Cortex of kidney (tissue), 1 donor: ENCODE measurements at places on chromosomes 2 and 18.
A peak's percentile ranks its signal among the peaks of the same experiment; 100 is the strongest.

GRCh38 chr2:5691985-5692529 is at the start of gene SOX11:
Gene SOX11, plus strand, starts transcription at chr2:5692384. Its CDS starts 338 bp downstream, at chr2:5692722.
- no peak for DNase-seq

DNA sequence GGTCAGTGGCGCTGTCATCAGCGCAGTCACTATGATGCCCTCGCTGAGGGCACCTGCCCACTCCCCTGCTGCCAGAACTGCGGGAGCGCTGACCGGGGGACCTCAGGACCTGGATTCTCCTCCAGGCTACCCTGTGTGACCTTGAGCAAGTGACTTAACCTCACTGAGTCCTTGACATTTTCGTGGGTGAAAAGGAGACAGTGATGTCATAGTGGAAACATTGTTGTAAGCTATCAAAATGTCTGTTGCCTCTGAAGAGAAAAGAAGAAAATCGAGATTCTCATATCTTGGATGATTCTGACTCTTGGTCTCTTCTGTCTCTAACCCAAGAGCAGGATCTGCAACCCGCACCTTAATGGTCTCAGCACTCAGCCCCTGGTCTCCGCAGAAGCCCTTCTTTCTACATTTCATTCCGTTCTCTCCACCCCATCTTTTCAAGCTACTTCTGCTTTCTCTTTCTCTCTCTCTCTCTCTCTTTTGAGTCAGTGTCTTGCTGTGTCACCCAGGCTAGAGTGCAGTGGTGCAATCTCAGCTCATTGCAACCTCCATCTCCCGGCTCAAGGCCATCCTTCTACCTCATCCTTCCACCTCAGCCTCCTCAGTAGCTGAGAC is 978 bp upstream of the TUBA4A start:
- no peak for DNase-seq

- no peak for DNase-seq
These were observed 1941.9 kb upstream of the PIK3C3 start for GRCh38 chr18:40013001-40013609.

GRCh38 chr2:160417745-160418397 is 75.7 kb downstream of the RBMS1 start:
- no peak for DNase-seq

- DNase-seq = no peak
These were observed 5.6 kb downstream of the TANK start for GRCh38 chr2:161165811-161166210.

- no peak for DNase-seq
These were observed 75.3 kb downstream of the BABAM2 start for GRCh38 chr2:27965841-27966240.

GRCh38 chr2:232473467-232473890 is 14.2 kb downstream of the ECEL1 start:
- no peak for DNase-seq

GRCh38 chr2:3420769-3421397 is 41.4 kb downstream of the TRAPPC12 start:
- no peak for DNase-seq

GRCh38 chr2:160375802-160376469 is 117.7 kb downstream of the RBMS1 start:
- DNase-seq = no peak

GRCh38 chr2:126358122-126358521 is 297.8 kb upstream of the GYPC start:
- no peak for DNase-seq

DNA sequence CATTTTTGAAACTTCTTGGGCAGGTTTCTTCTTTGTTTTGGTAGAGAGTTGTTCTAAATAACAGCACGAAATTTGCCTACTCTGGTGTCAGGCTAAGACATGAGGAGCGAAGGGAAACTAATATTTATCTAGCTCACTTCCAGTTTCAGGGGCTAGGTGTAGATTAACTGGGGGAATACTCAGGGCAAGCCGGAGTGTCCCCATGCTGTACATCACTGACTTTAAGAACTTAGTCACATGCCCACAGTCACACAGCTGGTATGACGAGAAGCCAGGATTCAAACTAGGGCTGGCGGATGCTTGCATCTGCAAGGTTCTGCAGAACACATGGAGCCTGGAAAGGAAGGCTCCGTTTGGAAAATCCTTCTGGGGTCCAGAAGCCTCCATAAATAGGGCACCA is 133.3 kb downstream of the ALPK2 start:
- no peak for DNase-seq

DNA sequence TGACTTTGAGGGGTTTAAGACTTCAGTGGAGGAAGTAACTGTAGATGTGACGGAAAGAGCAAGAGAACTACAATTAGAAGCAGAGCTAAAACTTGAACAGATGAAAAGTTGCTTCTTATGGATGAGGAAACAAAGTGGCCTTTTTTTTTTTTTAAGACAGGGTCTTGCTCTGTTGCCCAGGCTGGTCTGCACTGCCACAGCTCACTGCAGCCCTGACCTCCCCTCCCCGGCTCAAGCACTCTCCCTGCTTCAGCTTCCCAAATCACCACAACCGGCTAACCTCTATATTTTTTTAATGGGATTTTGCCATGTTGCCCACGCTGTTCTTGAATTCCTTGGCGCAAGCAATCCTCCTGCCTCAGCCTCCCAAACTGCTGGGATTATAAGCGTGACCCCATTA is 3.2 kb downstream of the MAP3K2 start:
- no peak for DNase-seq

DNA sequence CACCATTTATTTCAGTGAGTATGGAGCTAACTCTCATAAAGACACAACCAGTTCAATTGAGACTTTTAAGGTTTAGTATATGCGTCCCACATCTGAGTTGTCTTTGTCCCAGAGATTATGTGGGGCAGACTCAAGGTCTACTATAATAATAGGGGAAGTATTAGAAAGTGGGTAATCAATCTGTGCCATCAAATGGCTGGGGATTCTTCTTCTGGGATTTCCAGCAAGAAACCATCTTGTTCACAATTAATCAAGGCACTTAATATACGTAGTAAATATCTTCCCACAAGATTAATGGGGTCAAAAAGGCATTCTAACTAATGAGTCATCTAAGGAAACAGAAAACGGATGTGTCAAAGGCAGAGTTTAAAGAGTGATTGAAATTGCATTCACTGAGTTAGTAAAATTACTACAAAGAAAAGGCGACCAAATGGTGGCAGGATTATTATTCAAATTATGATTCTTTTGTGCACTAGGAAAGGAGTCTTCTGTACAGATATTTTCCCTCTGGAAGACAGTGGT is 179.8 kb upstream of the REG3G start:
- no peak for DNase-seq

- DNase-seq = no peak
These were observed 33.4 kb downstream of the TTR start for GRCh38 chr18:31624892-31625640.

- DNase-seq = no peak
These were observed 148.2 kb downstream of the ESCO1 start for GRCh38 chr18:21452276-21452780.

GRCh38 chr2:204544961-204545860 is at the start of gene PARD3B:
Gene PARD3B, plus strand, starts transcription at chr2:204545475. Its CDS starts 525 bp downstream, at chr2:204546000.
- peak; percentile 21 for DNase-seq

DNA sequence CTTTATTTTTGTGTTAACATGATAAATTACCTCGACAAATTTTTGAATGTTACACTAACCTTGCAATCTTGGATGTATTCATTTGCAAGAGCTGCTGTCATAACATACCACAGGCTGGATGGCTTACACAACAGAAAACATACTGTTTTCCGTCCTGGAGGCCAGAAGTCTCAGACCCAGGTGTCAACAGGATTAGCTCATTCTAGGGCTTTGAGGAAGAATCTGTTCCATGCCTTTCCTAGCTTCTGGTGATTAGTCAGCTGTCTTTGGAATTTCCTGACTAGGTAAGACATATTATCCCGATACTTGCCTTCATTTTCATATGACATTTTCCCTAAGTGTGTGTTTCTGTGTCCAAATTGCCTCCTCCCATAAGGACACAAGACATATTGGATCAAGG is 188.6 kb upstream of the CDH19 start:
- no peak for DNase-seq

GRCh38 chr18:52277785-52278184 is 62.2 kb upstream of the DCC start:
- DNase-seq = no peak

DNA sequence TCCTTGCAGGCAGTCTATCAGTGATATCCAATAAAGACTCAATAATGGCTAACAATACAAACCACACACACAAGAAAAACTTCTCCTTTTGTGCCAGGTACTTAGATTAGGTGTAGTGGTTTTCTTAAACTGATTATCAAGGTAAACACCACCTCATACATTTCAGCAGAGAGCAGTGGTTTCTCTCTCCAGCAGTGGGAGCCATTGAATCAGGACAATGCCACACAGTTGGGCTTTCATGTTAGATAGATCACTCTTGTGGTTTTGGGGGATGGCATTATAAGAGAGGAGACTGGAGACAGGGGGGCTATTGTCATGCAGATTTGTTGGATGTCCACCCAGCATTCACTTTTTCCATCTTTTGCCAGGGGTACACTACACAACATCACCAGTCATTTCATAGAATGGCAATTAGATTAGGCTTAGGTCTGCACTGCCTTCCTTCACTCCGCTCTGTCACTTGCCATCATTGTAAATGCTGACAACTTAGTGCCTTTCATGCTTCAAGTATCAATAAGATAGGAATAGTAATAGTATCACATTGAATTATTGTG is 13.6 kb upstream of the IRS1 start:
- no peak for DNase-seq

DNA sequence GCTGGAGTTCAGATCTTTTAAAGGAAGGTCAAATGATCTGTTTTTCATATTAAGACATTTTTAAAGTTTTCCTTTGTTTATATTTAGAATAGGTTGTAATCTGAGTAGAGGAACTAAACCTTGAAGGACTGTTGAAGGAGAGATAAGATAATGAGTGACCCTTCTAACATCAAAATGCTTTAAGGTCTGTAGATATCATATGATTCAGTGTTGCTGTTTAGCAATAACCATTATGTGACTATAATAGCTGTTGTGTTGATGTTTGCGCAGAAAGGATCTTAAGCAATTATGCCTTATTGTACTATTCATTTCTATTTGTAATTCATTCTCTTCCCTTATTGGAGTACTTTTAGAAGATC is 60.0 kb downstream of the SLC16A14 start:
- DNase-seq = no peak

DNA sequence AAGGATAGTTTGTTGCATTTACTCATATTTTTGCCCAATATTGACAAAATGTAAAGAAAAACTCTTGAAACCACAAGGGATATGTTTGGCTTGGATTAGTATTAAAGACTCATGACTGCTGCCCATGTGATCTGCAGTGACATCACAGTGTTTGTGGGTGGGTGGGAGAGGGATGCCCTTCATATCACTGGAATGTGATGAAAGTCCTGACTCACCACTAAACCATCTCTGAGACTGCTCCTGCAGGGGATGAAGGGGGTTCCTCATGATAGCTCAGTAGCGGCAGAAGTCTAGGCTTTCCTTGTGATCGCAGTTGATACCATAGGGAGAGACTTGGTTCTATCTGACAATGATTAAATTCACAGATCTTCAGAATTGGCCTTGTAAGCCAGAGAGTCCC is 451.2 kb downstream of the CNTNAP5 start:
- DNase-seq = no peak

DNA sequence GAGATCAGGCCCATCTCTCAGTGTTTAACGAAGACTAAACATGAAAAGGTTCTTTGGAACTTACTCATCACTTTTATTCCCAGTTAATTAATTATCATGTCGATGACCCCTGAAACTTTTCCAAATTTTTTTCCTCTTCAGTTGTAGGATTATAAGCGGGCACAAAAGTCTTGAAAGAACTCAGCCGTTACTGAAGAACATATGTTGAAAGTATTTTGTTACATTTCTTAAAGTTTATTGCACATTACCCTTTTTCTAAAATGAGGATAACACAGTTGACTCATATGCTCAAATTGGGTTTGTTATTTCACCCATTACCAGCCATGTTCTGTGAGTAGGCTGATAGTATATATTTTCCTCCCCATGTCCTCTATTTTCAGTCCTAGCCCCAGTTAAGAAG is 75.9 kb upstream of the COL3A1 start:
- DNase-seq = no peak
